Endothelial cell of coronary artery (primary cell): ENCODE measurements at places on chromosomes 4 and X. TPM values are rescaled to one million over a fixed set of nuclear protein-coding genes. Genes with fewer than 3 reads are reported as not detected.

Gene NEIL3
- total RNA-seq, result 2.8 and 4.4 TPM in 2 replicates

Gene ERAS
- not detected in 2 replicates for total RNA-seq

Gene ELK1
- total RNA-seq, result 7.4 and 9.6 TPM in 2 replicates

Gene APLN
- total RNA-seq, result 92.7 and 138 TPM in 2 replicates

Gene ADGRG4
- total RNA-seq, result under 0.01 TPM in 1 of 2 replicates, not detected in the other

Gene CTAG1A
- total RNA-seq, result not detected in 2 replicates

Gene IL21
- not detected in 2 replicates for total RNA-seq

Gene ENPP6
- not detected in 2 replicates for total RNA-seq
